ENCODE measurements at places on chromosomes 1 and 21.

- no peak for DNase-seq
Measured at GRCh38 chr1:94273111-94273510, 35.7 kb upstream of the ARHGAP29 start.

GRCh38 chr1:242556276-242556675 lies 31.8 kb upstream of the PLD5 start:
- no peak for DNase-seq

DNA sequence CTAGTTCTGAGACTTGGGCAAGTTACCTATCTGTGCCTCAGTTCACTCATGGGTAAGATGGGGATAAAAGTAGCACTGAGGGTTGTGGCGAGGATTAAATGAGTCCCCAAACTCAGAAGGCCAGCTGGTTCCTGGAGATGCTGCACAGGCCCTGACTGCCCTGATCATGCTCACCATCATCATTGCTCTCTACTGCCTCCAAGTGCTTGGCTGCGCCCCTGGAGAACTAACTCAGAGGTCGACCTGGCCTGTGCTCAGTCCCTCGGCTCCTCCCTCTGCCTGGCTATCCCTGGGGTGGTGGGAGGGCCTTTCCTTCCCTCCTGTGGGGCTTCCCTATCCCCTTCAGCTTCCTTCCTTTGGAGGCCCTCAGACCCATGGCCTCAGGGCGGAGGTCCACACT lies 5.6 kb downstream of the SLC5A9 start:
- no peak for DNase-seq

DNA sequence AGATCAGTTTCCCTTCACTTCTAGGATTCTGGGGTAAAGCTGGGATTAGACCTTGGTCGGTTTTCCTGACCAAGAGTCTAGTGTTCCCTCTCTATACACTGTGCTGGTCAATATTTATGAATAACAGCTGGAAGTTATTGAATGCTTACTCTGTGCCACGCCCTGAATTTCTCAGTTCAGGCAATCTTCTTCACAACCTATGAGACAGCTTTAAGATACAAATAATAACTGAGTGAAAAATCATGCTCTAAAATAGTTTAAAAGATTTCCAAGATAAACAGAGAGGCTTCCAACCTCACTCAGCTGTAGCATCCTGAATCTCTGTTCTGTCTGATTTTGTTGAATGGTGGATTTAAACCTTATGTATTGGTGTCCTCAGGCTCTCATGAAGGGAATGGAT lies 72.2 kb downstream of the GNG12 start:
- no peak for DNase-seq

DNA sequence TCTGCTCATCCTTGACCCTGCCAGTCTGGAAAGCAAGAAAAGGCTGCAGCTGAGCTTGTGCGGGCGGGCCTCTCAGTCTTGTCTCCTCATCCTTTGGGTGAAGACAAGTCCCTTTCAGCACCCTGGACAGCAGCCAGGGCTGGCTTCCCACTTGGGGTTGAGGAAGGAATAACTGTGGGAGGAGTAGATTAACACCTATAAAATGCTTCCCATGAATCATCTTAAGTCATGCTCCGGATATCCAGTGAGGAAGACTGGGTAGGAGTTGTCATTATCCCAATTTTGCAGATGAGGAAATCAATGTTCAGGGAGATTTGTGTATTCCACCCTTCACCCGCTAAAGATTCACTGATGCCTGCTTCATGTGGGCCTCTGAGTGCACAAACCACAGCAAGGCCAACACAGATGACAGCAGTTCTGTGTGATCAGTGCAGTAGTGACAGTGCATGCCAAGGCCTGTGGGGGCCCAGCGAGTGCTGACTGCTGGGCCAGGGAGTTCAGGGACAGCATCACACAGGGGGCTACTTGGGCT lies 20.1 kb upstream of the COL16A1 start:
- peak; percentile 75 for DNase-seq
